ENCODE measurements at places on chromosomes 4 and X.

- no peak for DNase-seq
Observed at GRCh38 chr4:114173968-114174367, 194.5 kb upstream of the ARSJ start.

DNA sequence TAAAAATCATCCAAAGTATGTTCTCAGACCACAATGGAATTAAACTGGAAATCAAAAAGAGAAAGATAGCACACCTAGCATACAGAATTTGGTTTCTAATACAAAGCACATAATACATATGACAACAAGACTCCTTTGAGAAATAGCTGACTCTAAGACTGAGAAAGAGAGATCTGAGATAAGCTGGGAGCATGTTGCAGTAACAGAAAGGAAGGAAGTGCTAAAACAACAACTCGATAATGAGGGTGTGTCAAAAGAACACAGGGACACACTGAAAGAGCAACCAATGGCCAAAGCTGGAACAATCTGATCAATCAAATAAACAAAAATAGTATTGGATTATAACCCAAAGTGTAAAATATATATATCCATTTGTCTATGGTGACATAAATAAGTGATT is 586.6 kb downstream of the C4orf33 start:
- DNase-seq = no peak

GRCh38 chr4:122616915-122617596 is 3.8 kb downstream of the IL21 start:
- no peak for DNase-seq

DNA sequence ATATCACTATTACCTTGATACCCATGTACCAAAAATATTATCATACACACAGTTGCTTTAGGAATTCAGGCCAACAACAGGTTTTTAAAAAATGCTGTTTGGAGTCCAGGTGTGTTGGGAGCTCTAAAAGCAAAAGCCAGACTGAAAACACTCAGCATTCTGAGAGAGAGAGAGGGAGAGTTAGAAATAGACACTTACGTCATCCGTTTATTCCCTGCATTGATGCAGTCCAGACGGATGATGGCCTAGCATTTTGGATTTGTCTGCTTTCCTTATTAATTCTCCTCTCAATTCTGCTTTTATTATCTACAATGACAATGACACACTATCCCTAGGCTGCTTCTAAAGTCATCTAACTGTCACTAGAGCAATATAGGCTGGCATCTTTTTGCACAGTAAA is 358.3 kb upstream of the BOD1L1 start:
- no peak for DNase-seq

GRCh38 chrX:69307756-69308155 is 142.5 kb upstream of the PJA1 start:
- no peak for DNase-seq

DNA sequence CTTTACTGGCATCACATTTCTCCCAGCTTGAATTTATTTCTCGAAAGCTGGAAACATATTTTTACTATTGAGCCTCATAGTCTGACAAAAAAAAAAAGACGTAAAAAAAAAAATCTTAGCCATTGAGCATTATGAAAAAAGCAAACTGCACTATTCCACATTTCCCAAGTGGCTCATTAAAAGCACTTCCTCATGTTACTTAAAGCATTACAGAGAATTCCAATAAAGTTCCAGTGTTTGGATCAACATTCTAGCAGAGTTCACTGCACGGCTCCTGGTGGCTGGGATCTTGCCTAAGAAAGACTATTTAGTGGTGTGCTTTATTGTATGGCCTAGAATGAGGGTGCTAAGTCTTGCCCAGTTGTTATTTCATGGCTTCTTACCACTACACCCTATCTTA is 476.2 kb downstream of the PPARGC1A start:
- DNase-seq = no peak

GRCh38 chr4:89754531-89754930 is 82.4 kb downstream of the SNCA start:
- peak; percentile 41 for DNase-seq

DNA sequence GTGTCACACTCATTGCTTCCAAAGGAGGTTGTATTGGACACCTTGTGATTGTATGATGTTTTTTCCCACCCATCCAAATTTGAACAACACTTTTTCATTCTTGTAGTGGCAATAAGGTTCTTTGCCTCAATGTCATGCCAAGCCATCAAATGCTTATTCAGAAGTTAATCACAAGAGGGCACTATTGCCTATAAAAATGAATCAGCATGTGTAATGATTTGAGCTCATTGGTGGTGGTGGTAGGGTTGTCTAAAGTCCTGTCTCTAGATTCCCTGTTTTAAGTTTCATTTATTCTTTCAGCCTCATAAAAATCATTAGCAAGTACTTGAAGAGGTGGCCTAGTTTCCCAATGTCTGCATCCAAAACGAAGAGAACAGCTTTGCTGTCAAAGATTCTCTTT is 37.0 kb downstream of the IRS4 start:
- DNase-seq = peak; percentile 32

- DNase-seq = no peak
Observed at GRCh38 chr4:184994010-184994622, 24.2 kb upstream of the HELT start.

GRCh38 chr4:189385098-189385497 is 555.6 kb upstream of the FRG1 start:
- no peak for DNase-seq

DNA sequence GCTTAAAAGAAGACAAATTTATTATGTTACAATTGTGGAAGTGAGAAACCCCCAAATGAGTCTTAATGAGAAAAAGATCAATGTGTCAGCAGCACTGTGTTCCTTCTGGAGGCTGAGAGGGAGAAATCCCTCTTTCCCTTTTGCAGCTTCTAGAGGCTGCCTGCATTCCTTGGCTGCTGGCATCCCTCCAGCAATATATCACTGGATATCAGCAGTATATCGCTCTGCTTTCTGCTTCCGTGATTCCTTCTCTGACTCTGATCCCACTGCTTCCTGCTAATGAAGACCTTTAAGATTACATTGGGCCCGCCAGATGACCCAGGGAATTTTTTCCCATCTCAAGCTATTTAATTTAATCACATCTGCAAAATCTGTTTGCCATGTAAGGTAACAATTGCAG is 1008.0 kb downstream of the RAPGEF2 start:
- no peak for DNase-seq

- DNase-seq = no peak
Observed at GRCh38 chrX:72604112-72604511, 31.5 kb upstream of the HDAC8 start.

DNA sequence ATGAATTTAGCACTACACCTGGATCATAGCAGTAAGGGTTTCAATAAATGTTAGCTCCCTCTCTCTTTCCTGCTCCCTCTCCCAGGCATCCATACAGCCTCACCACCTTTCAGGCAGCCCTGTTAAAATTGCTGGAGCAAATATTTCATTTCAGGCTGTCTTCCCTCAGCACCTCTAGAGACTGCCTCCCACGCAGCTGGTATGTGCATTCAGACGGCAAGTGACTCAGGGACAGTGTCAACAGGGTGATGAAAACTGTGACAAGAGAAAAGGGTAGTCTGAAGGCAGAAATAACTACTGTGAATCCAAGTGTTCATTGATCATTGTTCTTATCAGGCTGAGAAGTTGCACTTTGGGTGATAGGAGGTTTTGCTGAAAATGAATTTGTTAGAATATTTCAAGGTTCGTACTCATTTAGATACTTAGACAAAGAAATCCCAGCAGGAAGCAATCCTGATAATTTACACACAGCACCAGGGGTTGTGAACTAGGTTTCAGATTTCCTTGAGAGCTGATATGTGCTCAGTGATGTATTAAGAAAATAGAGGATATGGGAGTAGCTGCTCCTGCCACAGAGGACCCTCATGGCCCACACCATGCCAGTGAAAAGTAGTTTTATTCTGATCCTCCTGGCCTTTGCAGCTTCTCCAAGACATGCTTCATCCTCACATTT is 424.2 kb downstream of the FGF13 start:
- DNase-seq = no peak

- no peak for DNase-seq
Observed at GRCh38 chr4:37388681-37389365, 144.3 kb downstream of the NWD2 start.

DNA sequence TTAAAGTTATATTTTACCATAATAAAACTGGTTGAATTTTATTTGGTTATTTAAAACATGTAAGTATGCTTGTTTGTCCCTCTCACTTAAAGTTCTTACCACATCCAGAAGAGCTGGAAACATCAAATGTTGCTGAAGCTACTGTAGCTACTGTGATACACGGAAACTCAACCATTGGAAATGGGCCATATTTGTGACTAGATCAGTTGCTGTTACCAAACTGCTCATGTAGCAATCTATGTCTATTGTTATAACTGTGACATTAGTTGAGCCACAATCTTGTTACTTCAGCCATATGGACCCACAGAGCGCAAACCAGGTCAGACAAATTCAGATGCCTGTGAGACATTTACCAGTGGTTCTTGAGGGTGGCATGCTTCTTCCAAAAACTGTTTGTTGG is 41.6 kb downstream of the NDNF start:
- DNase-seq = peak; percentile 7

- DNase-seq = no peak
Observed at GRCh38 chrX:143437439-143437838, 79.8 kb downstream of the SPANXN3 start.

DNA sequence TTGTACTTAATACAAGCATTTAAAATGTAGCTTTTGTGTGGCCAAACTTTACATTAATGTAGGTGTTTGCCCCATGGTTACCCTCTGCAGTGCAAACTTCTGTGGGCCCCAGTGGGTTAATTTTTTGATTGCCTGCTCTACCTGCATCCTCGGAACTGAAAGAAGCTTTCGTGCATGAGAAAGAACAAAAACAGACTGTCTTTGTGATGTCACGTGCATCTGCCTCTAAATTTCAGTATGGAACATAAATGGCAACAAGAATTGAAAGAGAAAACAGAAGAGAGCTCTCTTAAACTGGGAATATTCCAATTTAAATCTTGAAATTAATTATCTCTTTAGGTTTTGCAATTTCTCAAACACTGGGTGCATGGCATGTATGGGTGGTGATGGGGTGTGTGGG is 182.4 kb upstream of the LCORL start:
- no peak for DNase-seq

DNA sequence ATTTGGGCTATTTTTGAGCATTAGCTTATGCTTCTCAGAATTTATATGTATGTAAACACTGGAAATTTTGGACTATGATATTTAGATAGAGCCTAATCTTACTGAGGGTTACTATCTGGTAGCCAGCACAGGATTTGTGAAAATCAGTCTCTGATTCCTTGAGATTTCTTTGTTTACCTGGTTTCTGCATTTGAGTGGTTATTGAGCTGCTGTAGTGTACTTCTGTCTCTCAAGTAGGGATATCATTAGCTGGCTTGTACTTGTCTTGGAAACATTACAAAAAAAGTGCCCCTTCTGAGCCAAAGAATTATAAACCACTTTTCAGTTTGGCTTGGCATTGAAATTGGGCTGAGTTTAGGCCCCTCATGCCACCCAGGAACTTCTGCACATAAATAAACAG is 49.7 kb downstream of the TLL1 start:
- DNase-seq = no peak

- no peak for DNase-seq
Observed at GRCh38 chr4:153780221-153780620, 8.7 kb downstream of the SFRP2 start.

DNA sequence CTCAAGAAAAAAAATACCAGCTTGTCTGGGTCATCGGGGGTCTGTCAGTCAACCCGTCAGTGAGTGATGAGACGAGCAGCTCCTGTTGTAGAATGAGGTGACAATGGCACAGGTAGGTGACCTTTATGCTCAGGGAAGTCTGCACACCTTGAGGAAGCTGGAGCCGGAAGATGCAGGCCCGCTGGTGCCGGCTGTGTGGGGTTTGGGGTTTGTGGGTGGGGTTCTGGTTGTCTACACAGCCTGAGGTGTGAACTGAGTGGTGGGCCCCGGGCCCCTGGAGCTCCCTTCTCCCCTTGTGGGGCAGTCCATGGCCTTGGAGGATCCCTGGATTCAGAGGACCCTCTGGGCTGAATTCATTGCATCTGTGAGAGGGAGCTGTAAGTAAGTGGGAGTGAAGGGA is 75.5 kb downstream of the SORCS2 start:
- DNase-seq = no peak

DNA sequence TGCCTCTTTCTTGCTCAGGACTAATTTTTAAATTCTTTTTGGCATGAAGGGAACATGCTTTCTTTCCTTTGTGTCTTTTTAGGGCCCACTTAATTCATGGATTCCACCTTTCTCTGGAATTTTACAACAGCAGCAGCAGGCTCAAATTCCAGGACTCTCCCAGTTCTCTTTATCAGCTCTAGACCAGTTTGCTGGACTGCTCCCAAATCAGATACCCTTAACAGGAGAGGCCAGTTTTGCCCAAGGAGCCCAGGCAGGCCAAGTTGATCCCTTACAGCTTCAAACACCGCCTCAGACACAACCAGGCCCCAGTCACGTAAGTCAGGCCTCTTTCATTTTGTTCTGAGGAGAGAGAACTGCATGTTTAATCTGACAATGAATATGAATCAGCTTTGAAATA is 2.3 kb downstream of the ODAM start:
- no peak for DNase-seq

DNA sequence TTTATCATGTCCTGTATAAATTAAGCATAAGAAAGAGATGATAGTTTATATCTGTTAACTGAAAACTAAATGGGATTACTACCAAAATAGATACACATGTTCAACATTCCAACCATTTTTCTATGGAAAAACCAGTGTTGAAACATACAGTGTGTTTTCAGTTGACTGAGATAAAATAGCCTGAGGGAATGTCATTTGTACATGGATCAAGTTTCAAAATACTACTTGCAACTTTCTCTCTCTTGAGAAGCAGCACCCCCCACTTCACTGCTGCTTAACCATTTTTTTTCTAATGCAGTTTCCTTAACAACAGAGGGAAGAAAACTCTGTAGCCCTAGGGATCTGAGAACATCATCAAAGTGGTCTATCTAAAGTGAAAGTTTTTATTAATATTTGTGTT is 70.8 kb downstream of the NPNT start:
- DNase-seq = peak; percentile 84

DNA sequence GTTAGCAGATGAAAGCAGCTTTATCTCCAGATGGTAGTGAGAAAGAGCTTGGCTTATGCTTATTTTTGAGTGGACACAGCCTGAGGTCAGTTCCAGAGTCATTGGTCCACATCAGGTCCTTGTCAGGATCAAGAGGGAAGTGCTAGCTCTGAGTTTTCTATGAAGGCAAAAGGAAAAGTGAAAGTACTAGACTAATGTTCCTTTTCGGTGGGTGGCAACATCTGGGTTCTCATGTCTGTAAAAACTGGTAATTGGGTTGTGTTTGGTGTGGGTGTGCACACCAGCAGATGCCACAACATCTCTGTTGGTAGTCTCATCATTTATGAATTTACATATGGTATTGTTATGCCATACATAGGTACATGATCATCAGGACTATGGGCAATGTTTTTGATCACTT is 210.5 kb downstream of the PWWP3B start:
- DNase-seq = no peak

- no peak for DNase-seq
Observed at GRCh38 chr4:163949976-163950601, 455.6 kb downstream of the TMA16 start.

DNA sequence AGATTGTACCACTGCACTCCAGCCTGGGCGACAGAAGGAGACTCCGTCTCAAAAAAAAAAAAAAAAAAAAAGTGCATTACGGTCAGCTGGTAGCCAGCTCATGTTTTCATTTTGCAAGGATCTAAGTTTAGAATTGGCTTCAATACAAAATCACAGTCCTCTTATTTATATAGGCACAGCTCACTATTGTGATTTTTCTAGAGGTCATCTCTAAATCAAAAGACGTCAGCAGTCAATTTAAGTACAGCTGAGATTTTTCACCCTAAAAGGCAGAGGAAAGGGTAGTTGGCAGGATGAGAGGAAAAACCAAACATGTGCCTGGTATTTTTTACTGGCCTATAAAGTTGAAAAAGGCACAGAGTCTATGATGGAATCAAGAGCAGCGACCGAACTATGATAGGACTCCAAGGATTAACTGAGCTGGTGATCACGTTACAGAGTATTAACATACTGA is 30.8 kb downstream of the ASB5 start:
- peak; percentile 81 for DNase-seq
